ENCODE measurements at places on chromosomes 6 and 20.

- no peak for DNase-seq
These were observed 7.2 kb upstream of the CHMP4B start for GRCh38 chr20:33803921-33804337.

DNA sequence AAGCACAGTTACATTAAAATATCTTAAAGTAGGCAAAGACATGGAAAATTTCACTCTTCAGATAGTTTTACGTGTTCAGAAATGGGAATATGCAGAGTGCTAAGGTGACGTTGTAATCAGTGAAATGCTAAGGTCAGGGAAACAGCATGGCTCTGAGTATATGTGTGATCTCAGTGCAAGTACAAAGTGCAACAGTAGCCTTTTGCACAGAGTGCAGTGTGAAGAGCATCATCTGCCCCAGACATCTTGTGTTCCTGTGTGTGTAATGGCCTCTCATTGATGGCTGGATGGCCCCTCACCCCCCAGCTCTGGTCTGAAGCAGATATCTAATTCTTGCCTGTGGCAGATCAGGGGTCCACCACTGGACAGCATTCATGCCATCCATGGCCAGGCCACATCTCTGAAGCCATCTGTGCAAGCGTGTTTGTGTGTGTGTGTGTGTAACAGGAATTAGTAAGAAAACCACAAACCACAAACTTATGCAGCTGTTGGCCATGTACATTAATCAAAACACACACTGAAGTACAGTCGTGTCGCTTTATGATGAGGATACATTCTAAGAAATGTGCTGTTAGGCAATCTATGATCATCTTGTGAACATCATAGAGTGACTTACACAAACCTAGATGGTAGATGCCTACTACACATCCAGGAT is 165.1 kb downstream of the RALGAPA2 start:
- no peak for DNase-seq

GRCh38 chr20:15487030-15487429 is 1086.2 kb downstream of the KIF16B start:
- no peak for DNase-seq

GRCh38 chr20:57647933-57648785 is 27.9 kb upstream of the ZBP1 start:
- no peak for DNase-seq

GRCh38 chr6:131103296-131103695 is 32.0 kb upstream of the AKAP7 start:
- no peak for DNase-seq

DNA sequence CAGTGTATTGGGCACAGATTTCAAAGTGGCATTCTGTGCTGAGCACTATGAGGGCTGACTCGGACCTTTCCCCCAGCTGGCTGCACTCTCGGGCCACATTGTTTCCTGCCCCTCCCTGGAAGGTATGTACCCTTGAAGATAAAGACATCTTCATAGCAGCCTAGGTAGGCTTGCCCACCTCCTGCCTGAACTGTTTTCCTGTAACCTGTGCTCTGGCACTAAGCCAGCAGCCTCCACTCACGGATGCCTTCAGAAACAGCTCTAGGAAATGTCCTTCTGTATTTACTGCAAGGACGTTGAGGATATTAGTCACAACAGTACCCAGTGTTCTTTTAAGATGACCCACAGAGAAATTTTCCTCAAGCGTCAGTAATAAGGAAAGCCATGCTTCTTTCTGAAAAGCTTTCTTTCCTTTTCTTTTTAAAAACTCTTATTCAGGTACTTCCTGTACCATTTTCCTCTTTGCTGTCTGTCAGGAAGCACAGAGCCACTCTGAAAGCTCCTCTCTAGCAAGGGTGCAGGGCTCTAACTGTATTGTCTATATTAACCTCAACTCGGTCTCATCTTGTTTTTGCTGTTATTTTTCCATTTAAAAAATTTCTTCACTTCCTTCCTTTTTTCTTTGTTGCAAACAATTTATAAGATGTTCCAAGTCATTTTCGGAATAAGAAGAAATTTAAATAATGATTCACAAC is 43.5 kb downstream of the TTI1 start:
- DNase-seq: no peak

- no peak for DNase-seq
These were observed 14.2 kb downstream of the PAX1 start for GRCh38 chr20:21719592-21720214.

DNA sequence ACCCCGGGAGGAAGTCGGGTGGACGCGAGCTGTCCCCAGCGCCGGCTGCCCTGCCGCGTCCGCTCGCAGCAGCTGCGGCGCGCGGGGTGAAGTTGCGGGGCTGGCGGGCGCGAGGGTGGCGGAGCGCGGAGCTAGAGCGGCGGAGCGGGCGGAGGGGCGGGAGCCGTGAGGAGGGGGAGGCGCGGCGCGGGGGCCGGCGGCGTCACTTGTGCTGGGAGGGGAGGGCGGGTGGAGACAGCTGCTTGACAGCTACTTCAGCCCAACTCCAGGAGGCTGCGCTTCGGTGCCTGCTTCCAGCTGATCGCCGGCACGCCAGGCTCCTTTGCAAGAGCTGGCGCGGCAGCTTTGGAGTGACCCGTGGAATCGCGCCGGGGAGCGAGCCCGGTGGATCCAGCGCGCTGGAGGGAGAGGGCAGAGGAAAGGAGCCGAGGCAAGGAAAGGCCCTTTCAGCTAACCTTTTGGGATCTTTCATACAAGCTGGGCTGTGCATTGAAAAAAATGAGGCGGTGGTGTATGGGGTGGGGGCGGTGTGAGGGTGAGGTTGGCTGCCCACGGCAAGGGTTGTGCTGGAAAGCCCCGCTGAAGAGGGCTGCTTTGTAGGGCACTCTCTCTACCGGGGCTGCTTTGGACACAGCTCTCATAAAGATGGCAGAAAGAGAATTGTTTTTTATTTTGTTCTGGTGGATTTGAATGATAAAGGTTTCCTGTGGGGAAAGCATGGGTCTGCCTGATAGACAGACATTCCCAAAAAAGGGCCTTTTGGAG is 24.6 kb downstream of the RIPOR2 start:
- DNase-seq: no peak

- DNase-seq: no peak
These were observed 9.4 kb downstream of the DCBLD1 start for GRCh38 chr6:117491916-117492315.

GRCh38 chr20:58650181-58650775 is 805 bp upstream of the STX16 start:
- DNase-seq: no peak

GRCh38 chr6:25560865-25561264 is 91.2 kb upstream of the SCGN start:
- no peak for DNase-seq

DNA sequence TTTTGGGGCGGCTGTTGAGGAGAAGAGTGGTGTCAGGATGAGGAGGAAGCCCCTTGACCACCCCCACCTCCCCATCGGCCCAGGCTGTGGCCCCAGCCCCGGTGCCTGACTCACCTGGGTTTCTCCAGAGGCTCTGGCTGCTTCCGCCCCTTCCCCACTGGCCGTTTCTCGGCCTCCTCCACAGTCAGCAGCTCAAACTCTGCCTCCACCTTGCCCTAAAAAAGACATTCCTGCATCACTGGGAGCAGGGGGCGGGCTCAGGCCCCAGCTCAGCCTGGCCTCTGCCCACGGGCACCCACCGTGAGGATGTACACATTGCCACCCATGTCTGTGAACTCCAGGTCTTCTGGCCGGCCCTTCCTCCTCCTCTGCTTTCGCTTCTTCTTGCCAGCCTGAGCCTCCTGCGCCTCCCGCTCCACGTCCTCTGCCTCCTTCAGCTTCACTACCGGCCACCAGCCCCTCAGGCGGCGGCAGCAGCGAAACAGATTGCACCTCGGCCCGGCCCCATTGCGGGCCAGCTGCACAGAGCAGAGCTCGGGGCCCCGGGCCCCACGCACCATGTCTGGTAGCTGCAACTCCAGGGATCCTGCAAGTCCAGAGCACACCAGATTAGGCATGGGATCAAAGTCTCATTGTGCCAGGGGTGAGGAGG is 17.3 kb downstream of the ERGIC3 start:
- no peak for DNase-seq

GRCh38 chr20:2127238-2127637 is 25.6 kb downstream of the STK35 start:
- no peak for DNase-seq

DNA sequence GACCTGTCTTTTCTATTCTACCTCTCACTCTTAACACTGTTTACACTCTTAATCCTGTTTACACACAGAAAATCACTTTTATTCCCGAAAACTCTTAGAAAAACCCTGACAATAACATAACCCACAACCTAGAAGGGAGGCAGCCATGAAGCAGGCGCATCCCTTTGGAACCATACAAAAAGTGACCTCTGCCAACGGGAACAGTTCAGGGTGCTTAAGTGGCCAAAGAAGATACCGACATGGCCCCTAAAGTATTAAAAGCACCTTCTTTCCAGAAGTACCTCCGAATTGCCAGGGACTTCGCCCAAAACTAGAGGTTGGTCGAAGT is 490 bp downstream of the MMUT start:
- no peak for DNase-seq

GRCh38 chr20:17621229-17621968 is 51.5 kb downstream of the DSTN start:
- no peak for DNase-seq

- DNase-seq: no peak
These were observed 259.2 kb downstream of the DLL1 start for GRCh38 chr6:170031684-170032121.

GRCh38 chr6:2582268-2582667 is 168.5 kb downstream of the MYLK4 start:
- no peak for DNase-seq

DNA sequence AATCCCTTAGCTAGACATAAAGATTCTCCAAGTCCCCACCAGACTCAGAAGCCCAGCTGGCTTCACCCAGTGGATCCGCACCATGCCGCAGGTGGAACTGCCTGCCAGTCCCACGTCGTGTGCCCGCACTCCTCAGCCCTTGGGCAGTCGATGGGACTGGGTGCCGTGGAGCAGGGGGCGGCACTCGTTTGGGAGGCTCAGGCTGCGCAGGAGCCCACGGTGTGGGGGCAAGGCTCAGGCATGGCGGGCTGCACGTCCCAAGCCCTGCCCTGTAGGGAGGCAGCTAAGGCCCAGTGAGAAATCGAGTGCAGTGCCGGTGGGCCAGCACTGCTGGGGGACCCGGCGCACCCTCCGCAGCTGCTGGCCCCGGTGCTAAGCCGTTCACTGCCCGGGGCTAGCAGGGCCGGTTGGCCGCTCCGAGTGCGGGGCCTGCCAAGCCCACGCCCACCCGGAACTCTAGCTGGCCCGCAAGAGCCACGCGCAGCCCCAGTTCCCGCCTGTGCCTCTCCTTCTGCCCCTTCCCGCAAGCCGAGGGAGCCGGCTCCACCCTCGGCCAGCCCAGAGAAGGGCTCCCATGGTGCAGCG is 95.9 kb upstream of the DTNBP1 start:
- no peak for DNase-seq

DNA sequence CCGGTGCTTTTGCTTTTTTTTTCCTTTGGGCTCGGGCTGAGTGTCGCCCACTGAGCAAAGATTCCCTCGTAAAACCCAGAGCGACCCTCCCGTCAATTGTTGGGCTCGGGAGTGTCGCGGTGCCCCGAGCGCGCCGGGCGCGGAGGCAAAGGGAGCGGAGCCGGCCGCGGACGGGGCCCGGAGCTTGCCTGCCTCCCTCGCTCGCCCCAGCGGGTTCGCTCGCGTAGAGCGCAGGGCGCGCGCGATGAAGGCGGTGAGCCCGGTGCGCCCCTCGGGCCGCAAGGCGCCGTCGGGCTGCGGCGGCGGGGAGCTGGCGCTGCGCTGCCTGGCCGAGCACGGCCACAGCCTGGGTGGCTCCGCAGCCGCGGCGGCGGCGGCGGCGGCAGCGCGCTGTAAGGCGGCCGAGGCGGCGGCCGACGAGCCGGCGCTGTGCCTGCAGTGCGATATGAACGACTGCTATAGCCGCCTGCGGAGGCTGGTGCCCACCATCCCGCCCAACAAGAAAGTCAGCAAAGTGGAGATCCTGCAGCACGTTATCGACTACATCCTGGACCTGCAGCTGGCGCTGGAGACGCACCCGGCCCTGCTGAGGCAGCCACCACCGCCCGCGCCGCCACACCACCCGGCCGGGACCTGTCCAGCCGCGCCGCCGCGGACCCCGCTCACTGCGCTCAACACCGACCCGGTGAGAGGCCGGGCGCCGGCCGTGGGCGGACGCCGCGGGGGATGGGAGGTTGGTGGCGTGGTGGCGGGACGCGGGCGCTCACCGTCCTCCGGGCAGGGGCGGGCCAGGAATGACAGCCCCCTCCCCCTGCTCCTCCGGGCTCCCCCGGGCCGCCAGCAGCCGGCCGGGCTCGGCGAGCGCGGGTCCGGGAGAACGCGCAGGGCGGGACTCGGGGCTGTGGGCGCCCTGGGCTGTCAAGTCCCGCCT is 606 bp downstream of the ID4 start:
- DNase-seq: no peak

DNA sequence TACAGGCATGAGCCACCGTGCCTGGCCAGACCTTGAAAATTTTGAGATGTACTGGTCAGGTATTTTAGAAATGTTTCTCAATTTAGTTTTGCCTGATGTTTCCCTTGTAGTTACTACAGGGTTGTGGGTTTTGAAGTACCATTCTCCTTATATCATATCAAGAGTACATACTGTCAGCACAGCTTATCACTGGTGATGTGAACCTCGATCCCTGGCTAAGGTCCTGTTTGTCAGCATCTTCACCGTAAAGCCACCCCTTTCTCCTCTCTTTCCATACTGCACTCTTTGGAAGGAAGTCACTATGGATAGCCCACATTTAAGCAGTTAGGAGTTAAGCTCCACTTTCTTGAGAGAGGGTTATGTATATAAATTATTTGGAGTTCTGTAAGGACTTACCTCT is 27.8 kb downstream of the PHACTR2 start:
- DNase-seq: no peak

DNA sequence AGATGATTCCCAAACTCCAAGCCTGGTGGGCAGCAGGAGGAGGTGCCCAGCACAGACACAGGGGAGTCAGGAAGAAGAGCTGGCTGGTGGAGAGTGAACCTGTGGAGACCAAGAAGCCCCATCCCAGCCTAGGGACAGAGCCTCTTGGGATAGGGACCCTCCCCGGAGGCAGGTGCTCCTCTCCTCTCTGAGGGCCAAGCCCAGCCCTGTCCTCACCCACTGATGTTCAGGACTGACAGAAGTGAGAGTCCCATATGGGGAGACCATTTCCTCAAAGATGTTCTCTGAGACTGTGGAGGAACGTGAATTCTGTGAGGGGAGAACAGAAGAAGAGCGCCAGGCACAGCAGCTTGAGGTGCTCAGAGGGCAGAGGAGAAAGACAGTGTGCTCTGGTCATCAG is 2.4 kb upstream of the EBF4 start:
- no peak for DNase-seq

GRCh38 chr20:54318892-54319291 is 111.0 kb downstream of the PFDN4 start:
- no peak for DNase-seq

- no peak for DNase-seq
These were observed 759.8 kb downstream of the PTPRT start for GRCh38 chr20:42429761-42430458.
